AG20443 (cell line): ENCODE measurements at places on chromosomes 16 and 17.

DNA sequence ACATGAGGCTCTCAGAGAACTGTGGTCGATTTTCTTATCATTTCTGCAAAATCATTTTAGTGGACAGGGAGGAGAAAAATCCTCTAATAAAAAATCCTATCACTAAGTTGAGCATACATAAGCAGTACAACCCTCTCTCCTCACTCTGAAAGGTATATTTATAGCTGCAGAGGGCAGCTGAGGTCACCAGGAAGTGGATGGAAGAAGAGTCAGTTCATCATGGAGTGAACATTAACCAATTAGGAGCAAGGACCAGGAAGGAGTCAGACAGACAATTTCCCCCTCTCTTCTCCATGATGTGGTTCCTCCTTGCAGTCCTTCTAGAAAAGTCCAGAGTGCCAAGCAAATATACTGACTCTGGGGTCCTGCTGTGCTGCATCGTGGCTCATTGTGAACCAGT is 253.7 kb downstream of the TOX3 start:
- DNase-seq, result no peak

GRCh38 chr17:3695723-3696411 is at the start of gene P2RX5:
Gene P2RX5 (minus strand): TSS chr17:3696155. CDS start chr17:3696005, 150 bp downstream.
- DNase-seq, result peak; percentile 60

GRCh38 chr17:14590459-14591250 is 289.8 kb downstream of the HS3ST3B1 start:
- DNase-seq, result no peak

DNA sequence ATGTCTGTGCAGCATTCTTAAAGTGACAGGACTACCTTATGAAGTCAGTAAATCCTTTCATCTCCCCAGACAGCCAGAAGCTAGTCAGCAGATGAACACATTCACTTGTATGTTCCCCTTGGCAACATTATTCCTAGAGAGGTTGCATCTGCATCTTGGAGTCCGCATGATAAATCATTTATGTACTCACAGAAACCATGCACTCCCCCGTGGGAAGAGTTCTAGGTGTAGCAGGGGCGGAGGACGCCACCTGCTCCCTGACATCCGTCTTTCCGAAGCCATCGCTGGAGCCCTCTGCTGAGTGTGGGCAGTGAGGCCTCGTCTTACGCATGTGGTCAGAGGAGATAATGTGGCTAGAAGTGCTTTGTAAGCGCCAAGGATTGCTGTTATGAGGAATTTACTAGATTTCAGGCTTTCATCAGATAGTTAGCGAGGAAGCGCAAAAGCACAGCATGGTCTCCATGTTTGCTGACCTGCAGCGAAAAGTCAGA is 144.5 kb downstream of the RPTOR start:
- DNase-seq, result no peak
